ENCODE measurements at places on chromosomes 2 and 18.
A peak's percentile ranks its signal among the peaks of the same experiment; 100 is the strongest.

DNA sequence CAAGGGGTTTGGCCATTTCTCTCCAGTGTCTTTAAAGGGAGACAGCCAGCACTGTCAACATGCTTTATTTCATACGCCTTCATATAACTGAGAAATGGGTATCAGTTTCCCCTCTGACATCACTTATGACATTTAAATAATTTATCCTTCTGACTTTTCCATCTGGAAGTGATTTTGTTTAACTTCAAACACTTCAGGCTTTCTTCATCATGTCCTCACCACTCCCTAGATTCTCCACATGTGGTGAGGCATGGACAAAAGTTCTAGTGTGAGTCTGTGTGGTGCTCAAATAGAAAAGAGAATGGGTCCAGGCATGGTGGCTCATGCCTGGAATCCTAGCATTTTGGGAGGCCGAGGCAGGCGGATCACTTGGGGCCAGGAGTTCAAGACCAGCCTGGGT is 158.6 kb downstream of the TXNL1 start:
- no peak for DNase-seq

GRCh38 chr2:174181368-174181767 is 67.0 kb downstream of the OLA1 start:
- no peak for DNase-seq

GRCh38 chr2:123816203-123816602 is 208.9 kb upstream of the CNTNAP5 start:
- no peak for DNase-seq

GRCh38 chr2:166539340-166540162 is 45.5 kb upstream of the SCN7A start:
- DNase-seq: peak; percentile 25

GRCh38 chr2:238685327-238685709 is 162.6 kb upstream of the TWIST2 start:
- DNase-seq: no peak
